ENCODE measurements at places on chromosomes 7 and 10.

- no peak for DNase-seq
These were observed 22.8 kb upstream of the PRKAG2 start for GRCh38 chr7:151899513-151900360.

GRCh38 chr10:120927352-120927751 lies 76.2 kb downstream of the WDR11 start:
- DNase-seq = no peak

- no peak for DNase-seq
These were observed 4.3 kb upstream of the CHCHD2 start for GRCh38 chr7:56110611-56111010.

- no peak for DNase-seq
These were observed 18.8 kb upstream of the GNA12 start for GRCh38 chr7:2862831-2863361.

- no peak for DNase-seq
These were observed 514.4 kb downstream of the INHBA start for GRCh38 chr7:41188163-41189130.

DNA sequence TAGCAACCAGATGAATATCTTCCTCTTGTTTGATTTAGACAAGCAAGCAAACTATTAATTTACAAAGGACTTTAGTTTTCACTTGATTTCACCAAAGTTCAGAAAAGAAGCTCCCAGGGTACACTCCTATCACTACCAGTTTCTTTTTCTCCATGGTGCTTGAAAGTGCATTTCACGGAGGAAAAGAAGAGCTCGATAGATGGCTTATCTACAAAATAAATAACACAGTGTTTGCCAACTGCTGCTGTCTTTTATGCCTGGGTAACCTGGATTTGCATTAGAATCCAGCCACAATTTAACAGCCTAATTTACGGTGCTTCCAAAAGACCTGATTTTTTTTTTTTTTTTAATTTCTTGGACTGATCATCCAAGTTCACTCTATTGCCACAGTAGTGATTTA lies 275.7 kb downstream of the GPR37 start:
- no peak for DNase-seq

- DNase-seq = no peak
These were observed 160.9 kb upstream of the FZD1 start for GRCh38 chr7:91103363-91103762.

DNA sequence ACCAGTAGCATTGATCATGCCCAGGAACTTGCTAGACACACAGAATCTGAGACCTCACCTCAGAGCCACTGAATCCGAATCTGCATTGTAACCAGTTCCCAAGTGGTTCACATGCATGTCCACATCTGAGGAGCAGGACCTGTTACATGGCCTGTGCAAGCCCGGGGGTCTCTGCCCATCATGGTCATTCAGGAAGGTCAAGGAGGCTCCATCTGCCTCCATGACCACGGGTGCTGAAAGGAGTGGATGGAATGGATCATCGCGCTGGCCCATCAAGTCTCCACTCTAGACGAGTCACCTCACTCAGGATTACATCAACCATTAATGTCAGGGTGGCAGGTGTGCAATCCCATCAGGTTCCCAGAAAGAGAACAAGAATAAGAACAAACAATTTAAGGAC lies 85.8 kb upstream of the ADAM12 start:
- DNase-seq = no peak

- DNase-seq = no peak
These were observed 188.8 kb downstream of the PARD3 start for GRCh38 chr10:34626158-34626880.

DNA sequence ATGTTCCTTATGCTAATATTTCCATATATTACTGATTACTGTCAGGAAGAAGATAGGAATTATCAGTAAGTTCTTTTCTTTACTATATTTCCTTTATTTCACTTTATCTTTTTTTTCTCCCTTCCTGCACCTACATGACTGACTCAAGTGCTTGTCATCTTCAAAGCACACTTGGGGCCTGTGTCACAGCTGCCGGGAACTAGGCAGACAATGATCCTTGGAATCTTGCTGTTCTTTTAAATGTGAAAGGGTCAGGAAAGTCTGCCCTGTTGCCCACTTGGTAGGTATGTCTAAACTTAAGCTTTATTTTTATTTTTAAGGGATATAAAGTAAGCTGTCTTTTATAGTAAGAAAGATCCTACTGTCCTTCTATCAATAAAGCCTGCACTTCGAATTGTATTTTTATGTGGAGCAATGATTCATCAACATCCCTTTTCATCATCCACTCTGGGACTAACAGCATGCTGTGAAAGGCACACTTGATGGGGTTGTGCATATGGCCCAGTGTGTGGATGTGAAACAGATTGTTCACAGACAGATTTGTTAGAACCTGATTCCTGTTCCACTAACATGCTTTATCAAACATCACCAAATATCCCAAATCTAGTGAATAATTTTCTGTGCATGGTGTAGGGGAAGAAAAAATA lies 556.9 kb downstream of the DNAJB9 start:
- DNase-seq = no peak

GRCh38 chr7:23863209-23863787 lies 153.3 kb downstream of the STK31 start:
- no peak for DNase-seq

DNA sequence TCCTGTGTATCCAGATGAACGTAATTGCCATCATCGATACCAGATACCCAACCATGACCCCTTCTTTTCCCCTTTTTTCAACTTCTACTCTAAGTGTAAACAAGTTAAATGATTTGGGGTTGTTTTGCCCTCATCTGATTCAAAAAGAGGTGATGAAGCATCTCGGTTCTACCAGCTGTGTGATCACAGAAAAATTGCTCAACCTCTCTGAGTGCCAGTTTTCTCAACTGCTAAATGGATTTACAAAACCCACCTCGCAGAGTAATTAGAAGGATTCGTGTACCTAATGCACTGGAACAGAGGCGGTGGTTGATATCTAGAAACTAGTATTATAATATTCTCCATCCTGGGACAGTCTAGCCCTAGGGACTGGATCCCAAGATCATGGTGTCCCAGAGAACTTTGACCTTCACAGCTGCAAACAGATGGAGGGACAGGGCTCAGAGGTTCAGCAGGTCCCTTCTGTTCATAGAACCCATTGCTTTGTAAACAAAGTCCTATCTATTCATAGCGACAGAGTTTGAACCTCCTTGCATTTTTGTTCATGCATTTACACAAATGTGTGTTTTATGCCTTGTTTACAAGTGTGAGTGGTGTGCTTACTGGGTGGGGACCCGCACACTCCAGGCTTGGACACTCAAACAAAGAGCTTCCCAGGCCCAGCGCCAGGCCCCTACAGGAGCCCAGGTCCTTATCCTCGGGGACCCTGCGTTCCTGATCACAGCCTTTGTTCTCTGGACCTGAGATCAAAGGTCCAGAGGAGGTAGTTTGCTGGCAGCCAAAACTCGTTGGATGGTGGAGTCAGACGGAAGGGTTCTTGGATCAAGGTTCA lies 46.4 kb downstream of the CALML3 start:
- DNase-seq = no peak

DNA sequence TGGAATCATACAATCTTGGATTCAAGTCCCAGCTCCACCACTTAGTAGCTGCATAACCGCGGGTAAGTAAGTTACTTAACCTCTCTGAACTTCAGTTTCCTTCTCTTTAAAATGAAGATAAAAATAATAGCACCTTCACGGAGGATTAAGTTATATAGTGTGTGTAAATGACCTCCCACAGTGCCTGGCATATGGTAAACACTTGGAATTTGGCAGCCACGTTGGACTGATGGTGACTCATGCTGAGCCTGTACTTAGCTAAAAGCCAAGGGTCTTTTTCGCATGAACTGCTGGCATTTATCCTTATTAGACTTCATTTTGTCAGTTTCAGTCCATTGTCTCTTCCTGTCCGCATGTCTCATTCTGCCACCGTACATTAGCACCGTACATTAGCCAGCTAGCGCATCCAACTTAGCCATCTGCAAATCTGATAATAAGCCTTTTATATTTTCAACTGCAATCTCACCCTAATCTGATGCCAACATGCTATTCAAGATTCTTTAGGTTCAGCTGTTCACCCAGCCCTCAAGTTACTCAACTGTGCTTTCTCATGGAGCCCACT lies 11.2 kb downstream of the SLC13A4 start:
- no peak for DNase-seq

DNA sequence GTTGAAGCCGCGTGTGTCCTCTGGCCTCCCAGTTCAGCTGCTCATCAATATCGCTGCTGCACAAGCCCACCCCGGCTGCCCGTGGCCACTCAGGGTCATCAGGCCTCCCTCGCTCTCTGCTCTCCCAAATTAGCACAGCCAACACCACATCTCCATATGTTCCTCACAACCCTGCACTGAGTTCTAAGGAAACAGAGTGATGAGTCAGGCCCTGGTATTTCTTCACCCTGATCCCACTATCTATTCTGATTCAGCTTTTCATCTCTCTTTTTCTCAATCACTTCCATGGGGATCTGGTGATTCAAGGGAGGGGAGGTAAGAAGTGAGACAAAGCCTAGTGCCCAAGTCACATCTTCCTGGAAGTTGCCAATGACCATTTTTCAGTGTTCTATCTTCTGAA lies 23.8 kb downstream of the CYTH3 start:
- DNase-seq = no peak

- no peak for DNase-seq
These were observed 209.0 kb downstream of the JCAD start for GRCh38 chr10:29850371-29850770.

- no peak for DNase-seq
These were observed 90.5 kb upstream of the POM121L12 start for GRCh38 chr7:52944921-52945320.

GRCh38 chr10:47383261-47384147 lies 589 bp downstream of the ZNF488 start:
- no peak for DNase-seq

- DNase-seq = no peak
These were observed 61.9 kb upstream of the MNX1 start for GRCh38 chr7:157072361-157072760.

GRCh38 chr10:77311186-77311585 lies 326.4 kb downstream of the KCNMA1 start:
- DNase-seq = no peak

DNA sequence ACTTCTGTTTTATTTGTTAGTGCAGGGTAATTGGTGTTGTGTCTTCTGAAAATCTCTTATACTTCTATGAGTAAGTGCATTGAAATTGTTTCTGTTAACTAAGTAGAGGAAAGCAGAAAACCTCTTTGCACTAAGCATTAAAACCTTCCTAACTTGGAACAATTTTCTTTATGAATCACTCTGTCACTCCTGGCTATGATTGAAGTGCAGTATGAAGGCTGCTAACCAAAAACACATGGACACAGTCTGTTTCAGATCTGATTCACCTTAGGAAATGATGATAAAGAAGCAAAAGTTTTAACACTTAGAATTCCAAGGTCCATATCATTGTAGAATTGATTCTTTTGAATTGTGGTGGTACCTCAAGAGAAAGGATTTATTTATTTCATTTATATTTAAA lies 41.9 kb downstream of the MET start:
- DNase-seq = no peak

DNA sequence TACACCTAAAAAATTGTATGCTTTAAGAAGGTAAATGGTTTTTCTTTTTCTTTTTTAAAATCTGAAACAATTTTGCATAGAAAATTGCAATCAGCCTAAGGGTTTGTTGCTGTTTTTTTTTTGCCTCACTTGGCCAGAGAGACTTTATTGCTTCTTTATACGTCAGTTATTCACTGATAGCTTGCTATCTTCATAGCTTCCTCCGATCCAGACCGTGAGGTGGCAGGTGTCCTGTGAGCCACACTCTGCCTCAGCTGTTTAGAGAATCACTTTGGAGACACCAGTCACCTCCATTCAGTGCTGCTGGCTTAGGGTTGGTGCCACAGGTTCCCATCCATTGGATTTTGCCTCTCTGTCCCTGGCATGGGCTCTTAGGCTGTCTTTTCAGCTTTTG lies 68.0 kb downstream of the HHEX start:
- DNase-seq = no peak

- DNase-seq = no peak
These were observed 23.6 kb upstream of the ING3 start for GRCh38 chr7:120926943-120927346.

DNA sequence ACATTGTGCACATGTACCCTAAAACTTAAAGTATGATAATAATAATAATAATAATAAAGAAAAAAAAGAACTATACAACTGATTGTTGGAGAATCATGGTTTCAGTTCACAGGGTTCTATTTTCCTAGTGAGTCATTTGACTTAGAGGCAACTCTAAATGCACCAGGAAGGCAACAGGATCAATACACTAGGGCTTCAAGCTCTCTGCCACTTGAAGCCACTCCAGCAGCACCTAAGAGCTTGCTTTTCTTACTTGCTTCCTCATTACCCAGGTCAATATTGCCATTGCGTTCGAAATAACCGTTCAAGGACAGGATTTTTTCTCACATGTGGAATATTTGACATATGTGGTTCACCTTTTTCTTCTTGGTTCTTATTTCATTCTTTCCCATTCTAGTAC lies 189.7 kb downstream of the GRM3 start:
- no peak for DNase-seq

- DNase-seq = no peak
These were observed 80.0 kb downstream of the ARID5B start for GRCh38 chr10:61981460-61981859.

DNA sequence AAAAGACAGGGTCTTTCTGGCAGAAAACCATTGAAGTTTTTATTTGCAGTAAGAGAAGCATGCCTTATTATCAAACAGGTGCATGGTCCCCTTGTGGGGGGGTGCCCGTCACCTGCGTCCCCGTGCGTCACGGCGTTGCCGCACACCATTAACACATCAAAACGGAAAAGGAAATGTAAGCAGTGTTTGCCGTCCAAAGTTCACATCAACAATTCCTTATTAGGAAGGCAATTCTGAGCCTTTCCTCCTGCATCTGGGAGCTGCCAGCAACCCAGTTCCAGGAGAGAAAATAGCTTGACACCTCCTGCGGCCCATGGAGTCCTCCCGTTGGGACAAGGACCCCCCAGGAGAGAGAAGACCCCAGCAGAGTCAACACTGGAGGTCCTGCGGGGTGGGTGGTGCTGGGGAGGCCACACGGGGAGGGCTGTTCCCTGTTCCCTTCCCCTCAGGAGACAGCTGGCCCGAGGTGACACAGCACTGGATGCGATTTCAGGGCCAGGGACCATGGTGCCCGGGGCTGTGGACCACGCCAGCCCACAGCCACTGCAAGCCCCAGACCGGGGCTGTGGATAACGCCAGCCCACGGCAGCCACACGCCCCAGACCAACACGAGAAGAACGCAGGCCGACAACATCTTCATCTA lies 39.5 kb downstream of the DIP2C start:
- DNase-seq = no peak

GRCh38 chr10:129758207-129759021 lies 205.7 kb downstream of the EBF3 start:
- no peak for DNase-seq

- no peak for DNase-seq
These were observed 74.7 kb upstream of the CAMK2B start for GRCh38 chr7:44400033-44400511.
